ENCODE measurements at places on chromosomes 6 and 20.

GRCh38 chr6:815348-815738, 122.4 kb upstream of the EXOC2 start:
- DNase-seq: no peak

DNA sequence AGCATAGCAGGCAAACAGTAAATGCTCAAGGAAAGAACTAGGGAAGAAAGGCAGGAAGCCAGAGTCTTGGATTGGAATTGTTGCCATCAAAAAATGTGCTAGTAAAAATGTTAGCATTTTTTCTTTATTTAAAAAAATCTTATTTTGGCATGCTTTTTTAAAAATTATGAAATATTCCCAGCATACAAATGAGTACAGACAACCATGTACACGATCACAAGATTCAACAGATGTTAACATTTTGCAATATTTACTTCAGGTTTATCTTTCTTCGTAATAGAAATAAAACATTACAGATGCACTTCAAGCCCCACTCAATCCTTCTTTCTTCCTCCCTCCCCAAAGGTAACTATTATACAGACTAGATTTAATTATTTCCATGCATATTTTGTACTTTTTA, 27.4 kb upstream of the NOP56 start:
- DNase-seq: no peak

- no peak for DNase-seq
These were observed 45.4 kb upstream of the ZFAND3 start for GRCh38 chr6:37774028-37774680.

GRCh38 chr20:32655903-32656512, 17.7 kb downstream of the C20orf203 start:
- no peak for DNase-seq

GRCh38 chr6:142387997-142388815, 86.4 kb downstream of the ADGRG6 start:
- no peak for DNase-seq

DNA sequence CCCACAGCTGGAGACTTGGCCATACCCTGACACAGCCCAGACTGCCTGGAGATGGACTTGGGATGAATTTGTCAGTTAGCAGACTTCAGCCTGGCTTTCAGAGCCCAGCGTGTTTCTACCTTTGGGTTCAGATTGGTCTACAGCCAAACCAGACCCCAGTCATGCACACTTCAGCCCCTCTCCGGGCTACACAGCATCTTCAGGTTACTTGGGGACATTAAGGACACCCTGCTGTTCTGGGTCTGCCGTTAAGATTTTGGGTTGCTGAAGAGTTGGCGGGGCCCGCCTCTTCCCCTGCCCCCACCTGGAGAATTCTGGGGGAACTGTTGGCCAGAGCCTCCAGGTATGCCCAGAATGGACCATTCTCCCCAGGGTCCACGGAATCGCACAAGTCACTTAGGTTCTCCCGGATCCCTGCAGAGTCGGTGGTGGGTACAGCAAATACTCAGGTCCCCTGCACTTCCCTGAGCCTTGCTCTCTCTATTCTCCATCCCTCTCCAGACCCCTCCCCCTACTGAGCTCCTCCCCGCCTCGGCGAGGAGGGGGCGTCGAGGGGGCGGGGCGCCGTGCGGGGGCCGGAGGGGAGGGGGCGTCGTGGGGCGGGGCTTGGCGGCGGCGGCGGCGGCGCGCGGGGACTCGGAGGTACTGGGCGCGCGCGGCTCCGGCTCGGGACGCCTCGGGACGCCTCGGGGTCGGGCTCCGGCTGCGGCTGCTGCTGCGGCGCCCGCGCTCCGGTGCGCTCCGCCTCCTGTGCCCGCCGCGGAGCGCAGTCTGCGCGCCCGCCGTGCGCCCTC, at the start of gene PTK7:
Gene PTK7 (plus strand): TSS at position 645 of the 794 bp plus-strand sequence. CDS start 175 bp downstream, outside the sequence.
- no peak for DNase-seq

GRCh38 chr20:62642051-62642665, at the start of gene SLCO4A1:
Gene SLCO4A1, plus strand, starts transcription at chr20:62642503. Its CDS starts 13,952 bp downstream, at chr20:62656455.
- peak; percentile 81 for DNase-seq

DNA sequence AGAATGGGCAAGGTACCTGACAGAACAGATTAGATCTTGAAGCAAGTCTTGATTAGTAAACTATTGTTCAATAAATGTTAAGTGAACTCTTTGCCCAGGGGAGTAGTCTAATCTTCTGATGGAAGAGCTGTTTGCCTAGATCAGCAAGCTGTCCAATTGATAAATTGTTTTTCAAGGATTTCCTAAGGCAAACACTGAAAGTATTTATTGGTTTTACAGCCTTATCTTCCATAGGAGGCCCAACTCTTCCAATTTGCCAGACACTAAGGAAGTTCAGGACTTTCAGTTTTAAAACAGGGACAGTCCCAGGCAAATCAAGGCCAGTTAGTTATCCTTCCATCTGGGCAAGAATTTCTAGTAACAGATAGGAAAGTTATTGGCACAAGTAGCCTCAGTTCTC, 1.8 kb upstream of the C6orf163 start:
- no peak for DNase-seq

GRCh38 chr6:5223309-5223708, 37.4 kb downstream of the LYRM4 start:
- DNase-seq: no peak

- no peak for DNase-seq
These were observed 33.1 kb upstream of the LCA5 start for GRCh38 chr6:79570129-79571029.

- DNase-seq: no peak
These were observed 28.1 kb downstream of the TOX2 start for GRCh38 chr20:43942667-43943285.

DNA sequence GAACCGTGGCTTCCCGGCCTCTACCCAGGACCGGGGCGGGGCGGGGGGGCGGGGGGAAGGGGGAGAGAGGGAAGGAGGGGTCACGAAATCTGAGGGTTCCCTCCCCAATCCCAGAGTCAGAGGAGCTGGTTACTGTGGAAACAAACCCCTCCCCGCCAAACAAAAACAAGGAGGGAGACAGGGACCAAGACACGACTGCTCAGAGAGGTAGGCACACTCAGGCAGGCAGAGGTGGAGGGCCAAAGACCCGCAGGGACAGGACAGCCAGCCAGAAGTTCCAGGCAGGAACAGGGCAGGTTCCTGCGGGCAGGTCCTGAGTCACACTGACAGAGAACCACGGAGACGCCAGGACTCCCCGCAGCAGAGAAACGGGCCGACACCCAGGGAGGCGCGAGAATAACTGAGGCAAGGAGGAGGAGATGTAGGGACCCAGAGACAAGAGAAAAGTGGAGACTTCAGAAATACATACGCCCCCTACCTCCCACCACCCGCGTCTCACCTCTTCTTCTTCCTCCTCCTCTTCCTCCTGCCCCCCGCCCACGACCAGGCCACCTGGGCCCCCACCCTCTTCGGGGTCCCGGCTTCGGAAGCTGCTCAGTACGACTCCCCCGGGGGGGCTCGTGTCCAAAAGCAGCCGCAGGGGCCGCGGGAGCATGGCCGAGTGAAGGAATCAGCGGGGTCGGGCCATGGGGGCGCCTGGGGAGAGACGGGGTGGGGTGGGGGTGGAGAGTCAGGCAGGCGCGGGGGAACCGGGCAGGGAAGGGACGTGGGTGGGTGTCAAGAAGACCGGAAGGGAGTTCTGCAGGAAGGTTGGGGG, 578 bp downstream of the RGL2 start:
- peak; percentile 44 for DNase-seq

- DNase-seq: no peak
These were observed 15.4 kb upstream of the TNFAIP3 start for GRCh38 chr6:137851669-137852068.

All from effector memory CD8-positive, alpha-beta T cell (primary cell).